ENCODE measurements at places on chromosomes 1 and 21.

- peak; percentile 80 for DNase-seq
Observed at GRCh38 chr1:35718492-35719336, at the start of gene C1orf216. C1orf216 (minus strand) TSS chr1:35718884; CDS start chr1:35716321, 2,563 bp downstream.

GRCh38 chr1:199163670-199164069 lies 524.8 kb downstream of the PTPRC start:
- DNase-seq: no peak

GRCh38 chr1:91123319-91123718 lies 101.5 kb upstream of the ZNF644 start:
- DNase-seq: no peak

DNA sequence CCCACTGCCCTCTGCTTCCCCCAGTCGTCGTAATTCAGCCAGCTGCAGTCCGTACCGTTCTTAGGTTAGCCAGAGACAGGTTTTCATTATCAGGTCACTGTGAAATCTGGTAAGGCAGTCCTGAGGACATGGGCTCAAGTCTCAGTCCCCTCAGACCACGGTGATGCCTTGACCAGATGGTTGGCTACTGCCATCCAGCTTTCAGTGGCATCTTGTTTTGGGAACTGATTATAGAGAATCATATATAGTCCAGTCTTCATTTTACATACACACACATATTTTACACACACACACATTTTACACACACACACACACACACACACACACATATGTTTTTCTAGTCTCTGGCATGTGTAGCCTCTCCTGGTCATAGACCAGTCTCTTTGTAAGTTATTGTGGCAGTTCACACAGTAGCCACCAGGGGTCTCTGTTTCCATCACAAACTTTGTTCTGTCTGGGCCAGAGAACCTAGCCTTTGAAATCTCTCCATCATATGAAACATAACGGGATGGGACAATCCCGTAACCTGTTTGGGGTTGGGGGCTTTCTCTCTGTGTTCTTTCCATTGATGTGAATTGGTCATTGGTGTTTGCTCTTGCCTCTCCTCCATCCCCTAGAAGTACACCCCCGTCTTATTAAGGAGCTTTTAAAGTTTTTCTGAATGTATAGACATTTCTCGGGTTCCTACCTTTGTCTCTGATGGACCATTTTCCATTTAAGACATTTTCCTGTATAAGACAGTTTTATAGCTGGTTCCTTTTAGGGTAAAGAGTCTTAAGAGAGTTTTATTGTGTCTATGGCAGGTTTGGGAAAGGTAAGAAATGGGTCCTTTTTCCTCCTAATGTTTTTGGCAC lies 8.4 kb upstream of the IKBKE start:
- peak; percentile 74 for DNase-seq

DNA sequence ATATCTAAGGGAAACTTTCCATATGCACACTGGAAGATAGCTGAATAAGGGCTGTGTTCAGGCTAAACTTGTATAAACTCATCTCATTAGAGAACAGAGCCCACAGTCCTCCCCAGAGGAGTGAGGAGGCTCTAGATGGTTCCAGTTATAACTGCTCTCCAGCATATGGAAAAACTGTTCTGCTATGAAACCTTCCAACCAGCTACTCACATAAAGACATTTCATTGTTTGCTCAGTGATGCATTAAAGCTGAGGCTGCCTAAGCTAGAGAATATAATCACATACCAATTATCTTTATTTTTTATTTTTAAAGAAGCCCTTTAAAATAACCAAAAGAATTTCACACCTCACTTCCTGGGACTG lies 13.3 kb downstream of the AHCYL1 start:
- no peak for DNase-seq

DNA sequence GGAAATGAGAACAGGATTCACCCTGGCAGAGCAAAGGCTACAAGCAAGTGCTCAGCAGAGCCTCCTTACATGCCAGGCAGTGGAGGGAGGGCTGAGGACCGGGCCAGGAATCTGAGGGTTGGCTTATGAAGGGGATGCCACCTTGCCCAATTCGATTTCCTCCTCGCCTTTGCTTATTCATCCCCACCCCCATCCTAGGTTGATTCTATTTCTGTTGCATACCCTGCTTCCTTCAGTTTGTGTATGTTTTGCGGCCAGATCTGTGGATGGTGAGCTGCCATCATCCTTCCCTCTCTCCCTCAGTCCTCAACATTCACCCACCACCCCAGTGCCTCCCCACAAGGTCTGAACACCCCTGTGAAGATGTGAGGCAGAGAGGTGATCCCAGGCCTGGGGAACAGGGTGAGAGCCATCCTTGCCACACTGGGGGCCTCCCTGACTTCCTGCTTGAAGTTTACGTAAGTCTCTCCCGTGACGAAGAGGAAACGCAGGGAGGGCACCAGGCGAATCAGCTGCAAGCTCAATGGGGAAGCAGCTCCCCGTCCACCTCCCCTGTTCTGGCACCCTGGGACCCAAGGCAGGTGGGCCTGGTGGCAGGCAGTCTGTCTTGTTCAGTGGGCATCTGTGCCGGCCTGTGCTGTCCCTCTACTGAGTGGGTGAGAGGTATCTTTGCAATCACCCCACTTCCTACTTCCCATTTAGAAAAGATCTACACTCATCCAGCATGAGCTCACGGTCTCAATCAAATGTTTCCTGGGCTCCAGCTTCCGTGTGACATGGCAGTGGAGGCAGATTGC lies 50.6 kb upstream of the CNTN2 start:
- DNase-seq: no peak

DNA sequence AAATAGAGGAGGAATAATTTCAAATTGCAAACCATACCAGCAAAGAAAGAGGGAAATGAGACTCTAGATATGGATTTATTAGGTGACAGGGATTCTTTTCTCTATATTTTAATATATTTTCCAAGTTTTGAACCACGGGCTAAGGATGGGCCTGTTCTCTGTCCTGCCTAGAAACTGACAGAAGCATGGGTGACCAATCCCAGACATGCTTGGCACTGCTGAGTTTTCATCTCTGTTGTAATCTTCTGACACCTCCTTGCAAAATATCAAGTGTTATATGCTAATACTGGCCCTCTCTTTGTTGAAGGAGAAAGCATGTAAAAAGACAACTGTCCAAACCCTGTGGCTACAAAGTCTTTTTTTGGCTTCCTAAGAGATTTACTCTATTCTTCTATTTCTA lies 774 bp upstream of the ANGPTL7 start:
- DNase-seq: no peak

- DNase-seq: peak; percentile 86
Observed at GRCh38 chr1:57422271-57423134, 1.4 kb downstream of the DAB1 start.

- peak; percentile 83 for DNase-seq
Observed at GRCh38 chr1:214332946-214333798, 52.2 kb downstream of the SMYD2 start.

- no peak for DNase-seq
Observed at GRCh38 chr1:236069796-236070195, 4.9 kb upstream of the NID1 start.

DNA sequence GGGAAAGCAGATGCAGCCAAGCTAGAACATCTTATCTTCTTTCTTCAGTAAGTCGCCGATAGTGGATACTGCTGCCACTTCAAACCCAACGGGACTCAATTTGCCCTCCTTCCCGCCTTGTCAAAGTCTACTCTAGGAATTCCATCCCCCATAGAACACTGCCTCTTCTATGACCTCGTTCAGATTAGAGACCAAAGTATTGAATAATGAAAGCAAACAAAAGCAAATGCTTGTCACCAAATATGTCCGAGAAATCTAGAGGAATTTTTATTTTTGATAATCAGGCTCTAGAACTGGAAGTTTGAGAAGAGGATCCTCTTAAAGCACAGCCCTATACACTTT lies 853 bp upstream of the RRAGC start:
- DNase-seq: no peak

- no peak for DNase-seq
Observed at GRCh38 chr21:34185026-34185750, 111.8 kb downstream of the MRPS6 start.

DNA sequence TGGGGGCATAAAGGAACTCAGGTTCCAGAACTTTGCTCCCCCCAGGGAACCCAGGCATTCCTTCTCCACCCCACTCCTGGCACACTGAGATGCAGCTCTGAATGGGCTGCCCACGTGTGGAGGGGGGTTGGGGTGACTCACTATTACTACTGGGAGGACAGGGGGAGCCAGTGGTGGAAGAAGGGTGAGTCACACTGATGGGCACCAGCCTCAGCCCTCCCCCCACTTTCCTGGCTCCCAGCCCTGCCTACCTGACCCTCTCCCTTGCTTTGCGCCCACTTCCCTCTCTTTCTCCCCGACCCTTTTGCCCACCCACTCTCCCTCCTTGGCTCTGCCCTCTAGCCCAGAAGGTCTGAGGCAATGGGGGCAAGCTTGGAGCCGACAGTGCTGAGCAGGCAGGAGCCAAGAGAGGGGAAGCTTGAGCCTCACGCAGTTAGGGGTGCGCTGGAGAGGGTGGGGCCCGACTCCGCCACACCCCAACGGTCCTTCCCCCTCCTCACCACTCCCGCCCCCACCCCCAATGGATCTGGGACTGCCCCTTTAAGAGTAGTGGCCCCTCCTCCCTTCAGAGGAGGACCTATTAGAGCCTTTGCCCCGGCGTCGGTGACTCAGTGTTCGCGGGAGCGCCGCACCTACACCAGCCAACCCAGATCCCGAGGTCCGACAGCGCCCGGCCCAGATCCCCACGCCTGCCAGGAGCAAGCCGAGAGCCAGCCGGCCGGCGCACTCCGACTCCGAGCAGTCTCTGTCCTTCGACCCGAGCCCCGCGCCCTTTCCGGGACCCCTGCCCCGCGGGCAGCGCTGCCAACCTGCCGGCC lies at the start of gene LMNA:
TSS of gene LMNA (plus strand) at position 611 of the 818 bp plus-strand sequence. CDS start 208 bp downstream, outside the sequence.
- peak; percentile 96 for DNase-seq

GRCh38 chr1:216111842-216112241 lies 311.4 kb downstream of the USH2A start:
- no peak for DNase-seq

DNA sequence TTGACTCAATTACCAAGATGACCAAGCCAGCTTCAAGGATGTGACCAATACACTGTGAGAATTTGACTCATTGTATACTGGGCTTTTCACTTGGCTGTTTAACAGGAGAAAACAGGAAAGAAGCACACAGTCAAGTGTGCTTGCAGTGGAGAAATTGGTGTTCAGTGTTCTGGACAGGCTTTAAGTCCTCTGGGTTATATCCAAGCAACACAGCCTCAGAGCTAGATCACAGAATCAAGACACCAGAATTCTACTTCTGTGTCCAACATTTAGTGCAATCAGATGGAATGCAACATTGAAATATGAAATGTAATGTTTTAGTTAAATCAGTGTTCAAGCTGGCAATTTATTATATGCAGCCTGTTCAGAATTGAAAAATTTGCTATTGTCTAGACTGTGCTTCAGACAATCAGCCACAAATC lies 694.4 kb downstream of the LTN1 start:
- no peak for DNase-seq

DNA sequence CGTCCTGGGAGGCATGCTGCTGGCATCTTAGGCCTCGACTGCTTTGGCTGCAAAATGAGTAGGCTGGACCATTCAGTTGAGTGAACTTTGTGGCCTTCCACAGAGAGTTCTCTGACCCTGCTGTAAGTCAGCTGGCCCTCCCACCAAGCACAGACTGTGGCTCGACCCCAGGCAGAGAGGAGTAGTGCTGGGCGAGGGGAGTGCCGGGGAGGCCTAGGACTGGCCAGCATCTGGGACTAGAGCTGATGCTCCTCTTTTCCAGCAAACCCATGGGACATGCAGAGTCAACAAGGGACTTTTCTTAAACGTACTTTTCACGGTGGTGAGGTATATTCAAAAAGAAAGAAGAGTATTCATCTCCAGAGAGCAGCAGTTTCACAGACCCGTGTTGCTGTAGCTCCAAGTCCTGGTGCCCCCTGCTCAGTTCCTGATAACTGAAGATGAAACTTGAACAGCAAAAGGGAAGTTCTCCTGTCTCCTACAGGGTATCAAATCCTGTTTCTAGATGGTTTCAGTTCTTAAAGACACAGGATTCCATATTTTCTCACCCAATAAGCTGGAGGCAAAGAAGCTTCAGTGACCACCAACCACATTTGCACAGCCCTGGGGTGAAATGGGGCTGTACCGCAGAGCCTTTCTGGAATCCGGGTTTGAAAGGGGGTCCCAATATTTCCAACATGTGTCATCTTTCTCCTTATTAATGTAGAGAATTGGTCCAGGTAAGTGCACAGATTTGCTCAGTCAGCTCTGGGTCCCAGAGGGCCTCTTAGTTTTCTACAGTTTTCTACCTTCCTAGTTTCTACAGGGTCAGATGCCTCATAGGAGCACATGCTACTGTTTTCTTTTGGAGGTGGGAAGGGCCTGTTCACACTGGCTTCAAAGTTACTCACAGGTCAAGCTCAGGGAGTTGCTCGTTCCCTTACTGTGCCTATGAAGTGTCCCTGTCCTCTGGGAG lies 20.9 kb downstream of the BATF3 start:
- DNase-seq: no peak

DNA sequence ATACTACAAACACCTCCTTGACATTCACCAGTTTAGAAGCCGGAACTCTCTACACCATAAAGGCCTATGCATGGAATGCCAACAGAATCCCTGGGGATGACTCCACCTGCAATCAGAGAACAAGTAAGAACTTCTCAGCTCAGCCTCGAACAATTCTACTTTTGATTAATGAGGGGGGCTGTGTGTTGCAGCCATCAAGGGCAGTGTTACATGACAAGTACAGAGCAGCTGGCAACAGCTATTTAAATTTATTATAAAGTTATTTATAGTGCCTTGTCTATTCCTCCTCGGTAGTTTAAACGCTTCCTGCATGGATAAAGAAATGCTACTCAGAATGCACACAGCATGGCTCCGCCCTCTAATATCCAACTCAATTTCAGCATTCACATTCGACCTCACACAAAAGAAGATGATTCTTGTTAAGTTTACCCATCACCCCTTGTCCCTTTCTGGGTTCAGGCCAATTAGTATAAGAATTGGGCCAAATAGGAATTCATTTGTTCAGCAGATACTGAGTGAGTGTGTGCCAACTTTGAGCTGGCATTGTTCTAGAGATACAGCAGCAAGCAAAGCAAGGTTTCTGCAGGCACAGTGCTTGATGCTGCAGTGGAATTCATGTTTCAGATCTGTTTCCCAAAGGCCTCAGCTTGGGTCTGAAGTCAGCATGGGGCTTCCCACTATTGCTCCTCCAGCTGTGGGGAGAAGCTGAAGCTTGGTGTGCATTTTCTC lies 6.4 kb downstream of the FNDC7 start:
- no peak for DNase-seq

DNA sequence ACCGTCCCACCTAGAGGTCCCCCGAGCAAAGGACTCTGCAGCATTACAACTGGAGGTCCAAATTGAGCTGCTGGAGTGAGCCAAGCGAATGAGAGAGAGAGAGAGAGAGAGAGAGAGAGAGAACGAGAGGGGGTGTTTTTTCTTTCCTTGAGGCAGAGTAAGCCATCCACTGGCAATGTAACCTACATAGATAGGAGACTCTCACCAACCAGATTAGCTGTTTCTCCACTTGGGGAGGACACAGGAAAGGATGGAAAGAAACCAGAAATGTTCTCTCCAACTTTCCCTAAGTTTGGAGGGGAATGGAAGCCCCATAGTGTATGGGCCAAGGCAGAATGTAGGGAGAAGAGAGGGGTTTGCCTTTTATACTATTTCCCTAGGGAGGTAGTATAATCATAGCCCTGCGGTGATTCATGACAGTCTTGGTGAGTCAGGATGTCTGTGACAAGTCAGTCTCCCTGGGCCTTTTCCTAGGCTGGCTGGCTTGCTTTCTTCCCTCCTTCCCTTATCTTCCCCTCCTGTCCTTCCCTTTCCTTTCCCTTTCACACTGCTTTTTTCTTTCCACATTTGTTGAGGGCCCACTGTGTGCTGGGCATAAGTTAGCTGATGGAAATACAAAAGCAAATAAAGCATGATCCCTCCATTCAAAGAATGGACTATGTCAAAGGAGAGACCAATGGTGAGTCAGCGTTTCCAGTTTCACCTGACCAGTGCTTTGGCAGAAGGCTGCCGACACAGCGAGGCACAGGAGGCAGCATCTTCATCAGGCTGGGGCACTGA lies 7.1 kb downstream of the FNDC7 start:
- DNase-seq: peak; percentile 36

- DNase-seq: no peak
Observed at GRCh38 chr21:35036465-35037383, 12.4 kb downstream of the RUNX1 start.
